ENCODE measurements at places on chromosomes 6 and 20. TPM values are rescaled to one million over a fixed set of nuclear protein-coding genes. Genes with fewer than 3 reads are reported as not detected.

Gene CDSN
- not detected for polyA plus RNA-seq

Gene HLA-DQA2
- polyA plus RNA-seq, result 35.9 TPM

Gene TRIM10
- not detected for polyA plus RNA-seq

Gene APOBEC2
- not detected for polyA plus RNA-seq

Gene SOX4
- polyA plus RNA-seq, result 3.9 TPM

Gene PSORS1C1
- not detected for polyA plus RNA-seq

Gene MCCD1
- polyA plus RNA-seq, result not detected

Gene ZBTB46
- polyA plus RNA-seq, result 0.16 TPM

Gene IBTK
- 4.4 TPM for polyA plus RNA-seq

Gene EYS
- polyA plus RNA-seq, result not detected

Gene C20orf173
- polyA plus RNA-seq, result not detected

Gene IL17A
- polyA plus RNA-seq, result not detected

Gene UBE2C
- polyA plus RNA-seq, result 0.95 TPM

Gene NRN1
- 0.51 TPM for polyA plus RNA-seq

Gene MAN1A1
- polyA plus RNA-seq, result 5.1 TPM

Gene VAPB
- polyA plus RNA-seq, result 20.9 TPM

Gene PXMP4
- polyA plus RNA-seq, result 5.0 TPM

Gene HLA-DRB1
- 1,240 TPM for polyA plus RNA-seq

Gene TRIM26
- polyA plus RNA-seq, result 60.3 TPM

Gene FNDC11
- polyA plus RNA-seq, result 34.2 TPM

Gene CAGE1
- polyA plus RNA-seq, result 0.13 TPM

Gene BMP7
- not detected for polyA plus RNA-seq

Gene TCP11
- not detected for polyA plus RNA-seq

Gene DACT2
- polyA plus RNA-seq, result not detected

Gene RSPO4
- 0.07 TPM for polyA plus RNA-seq

Gene APCDD1L
- polyA plus RNA-seq, result not detected

Gene FLRT3
- polyA plus RNA-seq, result not detected

Gene LPA
- polyA plus RNA-seq, result not detected

Gene C20orf141
- not detected for polyA plus RNA-seq

Gene C6orf132
- not detected for polyA plus RNA-seq

Gene C6orf163
- polyA plus RNA-seq, result 1.1 TPM

Gene XKR7
- polyA plus RNA-seq, result 0.12 TPM

Gene TGM3
- polyA plus RNA-seq, result not detected

Gene ENPP4
- 2.9 TPM for polyA plus RNA-seq

Gene HCK
- 33.3 TPM for polyA plus RNA-seq

Gene HLA-DRB5
- polyA plus RNA-seq, result 23.8 TPM

Gene NANP
- 0.63 TPM for polyA plus RNA-seq

Gene PKIB
- polyA plus RNA-seq, result 0.49 TPM

Gene PLAGL1
- 23.6 TPM for polyA plus RNA-seq

Gene ADGB
- not detected for polyA plus RNA-seq

Gene WFDC5
- not detected for polyA plus RNA-seq

Gene FOXS1
- not detected for polyA plus RNA-seq

Gene ERVFRD-1
- polyA plus RNA-seq, result not detected

Gene RNGTT
- 10.8 TPM for polyA plus RNA-seq
